ENCODE measurements at places on chromosomes 13 and 19. TPM values are rescaled to one million over a fixed set of nuclear protein-coding genes. Genes with fewer than 3 reads are reported as not detected.

The OR7D2 gene
- not detected for total RNA-seq

The SHANK1 gene
- 0.48 TPM for total RNA-seq

The CC2D1A gene
- total RNA-seq = 18.5 TPM

The PPP1R13L gene
- total RNA-seq = 199 TPM

Measured in heart left ventricle (tissue), 16 donors.